ENCODE measurements at places on chromosomes 3 and 15. TPM values are rescaled to one million over a fixed set of nuclear protein-coding genes. Genes with fewer than 3 reads are reported as not detected.

DNA sequence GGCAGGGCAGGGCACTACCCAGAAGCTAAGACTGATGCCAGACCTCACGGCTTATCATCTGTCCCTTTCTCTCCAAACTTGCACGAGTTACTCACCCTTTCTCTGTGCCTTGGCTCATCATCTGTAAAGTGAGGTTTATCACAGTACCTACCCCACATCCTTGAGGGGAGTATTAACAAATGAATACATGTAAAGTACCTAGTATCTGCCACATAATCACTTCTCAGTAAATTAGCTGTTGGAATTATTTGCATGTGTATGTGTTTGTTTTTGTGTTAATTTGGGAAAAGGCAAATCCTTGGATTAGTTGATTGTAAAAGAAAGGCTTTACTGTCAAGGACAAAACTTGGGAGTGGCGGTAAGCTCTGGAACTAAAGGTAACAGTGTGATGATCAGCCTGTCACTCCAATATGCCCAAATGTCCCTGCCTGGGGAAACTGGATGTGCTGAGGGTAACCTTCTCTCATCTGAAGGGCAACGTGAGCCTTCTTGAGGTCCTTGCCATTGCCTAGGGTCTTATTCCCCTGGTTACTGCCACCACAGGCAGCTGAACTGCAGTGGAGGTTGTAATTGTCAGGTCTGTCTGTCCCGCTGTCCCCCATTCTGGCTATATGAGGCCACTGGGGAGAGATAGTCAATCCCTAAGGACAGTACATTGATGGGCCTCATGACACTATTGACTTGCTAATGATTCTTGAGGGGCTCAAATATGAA, 269.4 kb downstream of the CLSTN2 start:
- DNase-seq, result no peak

DNA sequence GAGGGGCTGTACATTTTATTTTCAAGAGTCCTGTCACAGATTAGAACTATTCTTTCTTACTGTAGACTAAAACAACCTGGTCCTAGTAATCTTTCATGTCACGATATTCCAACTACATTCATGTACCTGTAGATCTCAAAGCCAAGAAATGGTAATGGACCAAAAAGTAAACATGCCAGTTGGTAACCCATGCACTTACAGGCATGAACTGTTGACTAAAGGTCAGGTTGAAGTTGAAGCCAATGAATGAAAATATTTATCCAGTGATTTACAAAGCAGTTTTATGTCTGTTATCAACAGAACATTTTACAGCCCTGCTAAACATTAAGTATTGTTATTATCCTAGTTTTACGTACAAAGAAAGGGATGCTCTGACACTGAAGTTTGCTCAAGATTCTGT, 25.3 kb downstream of the LRRC57 start:
- H3K27ac ChIP-seq, result no peak overlapping the region
- no peaks in the 10 kb centered on the region for H3K4me1 ChIP-seq
- H3K4me3 ChIP-seq, result no peak overlapping the region
- H3K36me3 ChIP-seq, result peaks cover 6% of the 10 kb centered on the region
- H3K27me3 ChIP-seq, result no peaks in the 10 kb centered on the region

DNA sequence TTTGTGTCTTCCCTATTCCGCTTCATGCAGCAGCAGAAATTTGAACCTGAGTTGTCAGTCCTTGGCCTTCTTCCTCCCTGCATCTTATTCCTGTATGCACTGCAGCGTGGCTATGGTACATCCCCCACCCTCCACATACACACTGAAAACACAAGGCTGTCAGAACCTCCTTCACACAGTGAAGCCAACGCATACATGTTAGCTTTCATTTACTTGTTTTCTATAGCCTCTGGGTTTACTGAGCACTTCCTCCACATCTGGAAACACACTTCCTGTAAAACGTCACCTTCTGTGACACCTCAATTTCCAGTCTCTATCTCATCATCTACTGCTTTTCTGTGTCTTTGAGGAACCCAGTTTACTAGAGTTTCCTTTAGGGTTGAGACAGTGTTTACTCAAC, 47.0 kb downstream of the SUSD5 start:
- H3K4me3 ChIP-seq, result no peak overlapping the region
- no peaks in the 10 kb centered on the region for H3K36me3 ChIP-seq
- no peaks in the 10 kb centered on the region for H3K4me1 ChIP-seq
- DNase-seq, result no peak
- no peaks in the 10 kb centered on the region for H3K27me3 ChIP-seq
- H3K27ac ChIP-seq, result no peak overlapping the region

DNA sequence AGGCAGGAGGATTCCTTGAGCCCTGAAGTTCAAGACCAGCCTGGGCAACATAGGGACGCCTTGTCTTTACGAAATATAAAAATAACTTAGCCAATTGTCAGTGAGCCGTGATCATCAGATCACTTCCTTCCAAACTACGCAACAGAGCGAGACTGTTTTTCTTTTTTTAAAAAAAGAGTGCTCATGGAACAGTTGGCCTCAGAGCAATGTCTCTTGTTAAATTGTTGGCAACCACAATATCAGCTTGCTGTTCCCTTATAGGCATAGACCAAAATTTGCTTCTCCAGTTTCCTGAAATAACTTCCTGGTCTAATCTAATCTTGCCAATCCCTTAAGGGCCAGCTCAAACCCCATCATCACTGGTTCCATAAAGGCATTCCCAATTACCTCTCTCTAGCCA, 93.3 kb upstream of the SLC4A7 start:
- no peaks in the 10 kb centered on the region for H3K36me3 ChIP-seq
- peak overlapping the region; percentile 8 for H3K27ac ChIP-seq
- peaks cover 2% of the 10 kb centered on the region for H3K4me1 ChIP-seq
- H3K4me3 ChIP-seq, result no peak overlapping the region
- DNase-seq, result no peak

- H3K36me3 ChIP-seq, result no peaks in the 10 kb centered on the region
- no peaks in the 10 kb centered on the region for H3K27me3 ChIP-seq
Observed at GRCh38 chr15:87746333-87746732, 510.2 kb downstream of the NTRK3 start.

- DNase-seq, result peak; percentile 61
- no peaks in the 10 kb centered on the region for H3K36me3 ChIP-seq
- no peak overlapping the region for H3K4me3 ChIP-seq
- H3K4me1 ChIP-seq, result peaks cover 16% of the 10 kb centered on the region
Observed at GRCh38 chr15:71443538-71443937, 328.3 kb downstream of the THSD4 start.

GRCh38 chr3:107589454-107589853, 66.7 kb downstream of the BBX start:
- no peaks in the 10 kb centered on the region for H3K4me1 ChIP-seq
- no peaks in the 10 kb centered on the region for H3K27me3 ChIP-seq
- H3K36me3 ChIP-seq, result no peaks in the 10 kb centered on the region
- no peak overlapping the region for H3K4me3 ChIP-seq
- DNase-seq, result no peak

- H3K27ac ChIP-seq, result no peak overlapping the region
- H3K4me3 ChIP-seq, result no peak overlapping the region
- H3K27me3 ChIP-seq, result no peaks in the 10 kb centered on the region
Observed at GRCh38 chr3:46399557-46399956, 7.3 kb downstream of the CCR5AS start.

GRCh38 chr3:175916191-175916934, 1057.2 kb downstream of the NAALADL2 start:
- no peaks in the 10 kb centered on the region for H3K36me3 ChIP-seq
- no peaks in the 10 kb centered on the region for H3K4me1 ChIP-seq
- H3K27ac ChIP-seq, result no peak overlapping the region
- no peaks in the 10 kb centered on the region for H3K27me3 ChIP-seq
- DNase-seq, result no peak

The KBTBD13 gene
- not detected for total RNA-seq

The MKRN2OS gene
- total RNA-seq, result not detected

The IL16 gene
- 1.0 TPM for total RNA-seq

The LYSMD2 gene
- total RNA-seq, result 17.2 TPM
